ENCODE measurements at places on chromosomes 16 and 17.
A peak's percentile ranks its signal among the peaks of the same experiment; 100 is the strongest.

DNA sequence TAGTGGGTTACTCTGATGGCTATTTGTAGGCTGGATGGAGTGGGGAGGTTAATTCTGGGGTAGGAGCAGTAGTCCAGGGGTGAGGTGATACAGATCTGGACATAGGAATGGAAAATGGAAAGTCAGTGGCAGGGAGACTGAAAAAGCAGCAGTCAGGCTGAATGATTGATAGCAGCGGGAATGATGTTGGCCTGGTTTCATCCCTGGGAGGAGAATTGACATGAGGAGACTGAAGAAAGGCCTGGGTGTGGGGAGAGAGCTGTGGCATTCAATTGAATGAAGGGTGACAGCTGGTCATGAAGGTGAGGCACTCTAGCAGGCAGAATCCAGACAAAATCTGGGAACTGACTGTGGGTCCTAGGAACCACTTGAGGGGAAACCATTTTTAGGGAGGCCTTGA, 34.7 kb upstream of the CLEC18A start:
- no peak for DNase-seq

DNA sequence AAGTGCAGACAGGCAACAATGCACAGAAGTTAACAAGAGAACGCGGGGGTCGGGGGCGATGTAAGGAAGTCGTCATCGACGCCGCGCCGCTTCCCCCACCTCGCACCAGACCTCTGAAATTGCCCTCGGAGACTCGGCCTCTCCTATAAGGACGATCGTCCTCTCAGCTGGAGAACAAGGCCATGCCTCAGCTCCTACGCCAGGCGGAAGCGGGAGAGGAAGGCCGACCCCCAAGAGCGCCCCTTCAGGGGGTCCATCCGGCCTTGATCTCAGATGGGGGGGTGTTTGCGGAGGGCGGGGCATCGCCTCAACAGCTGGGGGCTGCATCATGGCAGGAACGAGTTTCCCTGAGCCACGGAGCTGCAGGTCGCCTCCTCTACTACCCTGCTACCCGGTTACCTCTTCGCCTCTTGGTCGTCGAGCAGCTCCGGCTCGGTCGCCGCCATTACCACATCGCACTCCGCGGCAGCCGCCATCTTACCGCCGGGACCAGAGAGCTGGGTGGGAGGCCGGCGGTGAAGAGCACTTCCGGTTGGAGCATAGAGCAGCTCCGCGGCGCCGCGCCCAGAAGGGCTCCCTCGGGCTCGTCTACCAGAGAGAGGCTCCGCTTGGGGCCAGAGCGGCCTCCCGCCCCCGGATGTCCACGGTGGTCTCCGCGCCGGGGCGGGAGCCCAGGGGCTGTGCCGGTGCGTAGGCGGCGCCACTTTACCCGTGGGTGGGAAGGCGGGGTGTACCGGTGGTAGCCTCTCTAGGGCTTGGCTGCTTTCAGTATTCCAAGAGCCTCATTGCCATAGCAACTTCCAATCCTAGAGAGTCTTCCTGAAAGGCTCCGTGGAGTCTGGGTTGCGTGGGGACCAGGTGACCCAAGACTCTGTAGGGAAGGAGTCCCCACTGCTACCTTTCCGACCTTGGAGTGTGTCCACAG, at the start of gene DNAJC7:
Gene DNAJC7, minus strand, starts transcription at position 499 of the 925 bp plus-strand sequence. Its CDS starts 23 bp downstream, at position 476.
- DNase-seq: peak; percentile 90

- DNase-seq: peak; percentile 88
Observed at GRCh38 chr17:34637548-34638525, 58.5 kb downstream of the TMEM132E start.

DNA sequence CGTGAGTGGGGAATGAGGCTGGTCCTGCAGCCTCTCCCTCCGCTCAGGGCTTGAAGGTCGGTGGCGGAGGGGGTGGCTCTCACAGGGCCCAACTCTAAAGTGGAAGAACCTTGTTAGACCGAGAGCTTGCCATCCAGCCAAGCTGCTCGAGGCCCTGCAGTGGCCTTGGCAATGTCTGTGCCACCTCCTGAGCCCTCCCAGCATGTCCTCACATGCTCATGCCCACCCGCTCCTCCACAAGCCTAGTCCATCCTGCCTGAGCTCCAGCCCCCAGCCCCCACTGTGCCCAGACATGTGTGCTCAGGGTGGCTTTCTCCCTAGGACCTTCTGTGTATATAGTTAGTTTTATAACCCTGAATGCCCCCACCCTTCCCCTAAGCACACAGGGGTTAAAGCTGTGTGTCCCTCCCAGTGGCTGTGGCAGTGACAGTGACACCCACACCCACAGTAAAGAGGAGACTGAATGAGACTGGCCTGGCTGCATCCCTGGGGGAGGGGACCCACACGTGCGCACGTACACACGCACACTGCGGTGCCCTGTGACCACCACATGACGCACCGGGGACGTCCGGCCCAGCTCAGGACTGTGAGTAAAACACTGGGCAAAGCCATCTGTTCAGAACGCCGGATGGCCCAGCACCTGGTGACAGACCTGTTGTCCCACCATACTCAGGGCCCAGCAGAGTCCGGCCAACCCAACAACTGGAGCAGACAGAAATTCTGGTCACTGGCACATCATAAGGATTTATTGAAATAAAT, 15.6 kb downstream of the PDK2 start:
- DNase-seq: no peak

- peak; percentile 82 for DNase-seq
Observed at GRCh38 chr17:75845058-75845711, 981 bp upstream of the UNC13D start.

- no peak for DNase-seq
Observed at GRCh38 chr16:1333854-1334700, 632 bp downstream of the BAIAP3 start.

GRCh38 chr17:1511756-1512321, 4.6 kb downstream of the INPP5K start:
- DNase-seq: no peak

DNA sequence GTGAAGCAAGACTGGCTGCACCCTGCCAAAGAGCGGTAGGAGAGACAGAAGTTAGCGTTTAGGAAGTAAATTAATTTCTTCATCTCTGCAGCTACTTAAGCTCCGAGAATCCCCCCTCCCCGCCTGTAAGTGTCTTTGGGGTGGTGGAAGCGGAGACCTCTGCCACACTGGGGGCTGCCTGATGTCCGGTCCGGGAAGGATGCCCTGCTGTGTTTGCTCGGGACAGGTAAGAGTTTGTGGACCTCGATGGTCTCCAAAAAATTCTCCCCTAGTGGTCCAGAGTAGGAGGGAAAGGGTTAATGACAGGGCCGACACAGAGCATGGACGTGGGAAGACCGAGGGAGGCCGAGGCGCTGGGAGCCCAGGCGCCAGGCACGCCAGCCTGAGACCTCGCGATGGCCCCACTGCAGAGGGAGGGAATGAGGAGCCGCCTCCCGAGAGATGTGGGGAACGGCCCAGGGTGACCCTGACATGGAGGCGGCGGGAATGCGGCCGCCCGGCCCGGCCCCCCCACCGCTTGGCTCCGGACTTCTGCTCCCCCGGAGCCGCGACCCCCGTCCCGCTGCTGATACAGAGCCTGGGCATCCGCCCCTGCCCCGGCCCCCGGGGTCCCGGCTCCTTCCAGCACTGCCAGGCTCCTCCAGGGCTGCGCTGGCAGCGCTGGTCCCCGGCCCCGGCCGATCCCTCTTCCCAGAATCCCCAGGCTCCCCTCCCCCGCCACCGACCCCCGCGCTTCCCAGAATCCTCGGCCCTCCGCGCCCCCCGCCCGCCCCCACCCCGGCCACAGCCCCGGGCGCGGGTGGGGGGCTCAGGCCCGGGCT, 680 bp downstream of the ZNF629 start:
- DNase-seq: no peak

GRCh38 chr17:67293251-67294203, 48.5 kb upstream of the HELZ start:
- DNase-seq: peak; percentile 77

DNA sequence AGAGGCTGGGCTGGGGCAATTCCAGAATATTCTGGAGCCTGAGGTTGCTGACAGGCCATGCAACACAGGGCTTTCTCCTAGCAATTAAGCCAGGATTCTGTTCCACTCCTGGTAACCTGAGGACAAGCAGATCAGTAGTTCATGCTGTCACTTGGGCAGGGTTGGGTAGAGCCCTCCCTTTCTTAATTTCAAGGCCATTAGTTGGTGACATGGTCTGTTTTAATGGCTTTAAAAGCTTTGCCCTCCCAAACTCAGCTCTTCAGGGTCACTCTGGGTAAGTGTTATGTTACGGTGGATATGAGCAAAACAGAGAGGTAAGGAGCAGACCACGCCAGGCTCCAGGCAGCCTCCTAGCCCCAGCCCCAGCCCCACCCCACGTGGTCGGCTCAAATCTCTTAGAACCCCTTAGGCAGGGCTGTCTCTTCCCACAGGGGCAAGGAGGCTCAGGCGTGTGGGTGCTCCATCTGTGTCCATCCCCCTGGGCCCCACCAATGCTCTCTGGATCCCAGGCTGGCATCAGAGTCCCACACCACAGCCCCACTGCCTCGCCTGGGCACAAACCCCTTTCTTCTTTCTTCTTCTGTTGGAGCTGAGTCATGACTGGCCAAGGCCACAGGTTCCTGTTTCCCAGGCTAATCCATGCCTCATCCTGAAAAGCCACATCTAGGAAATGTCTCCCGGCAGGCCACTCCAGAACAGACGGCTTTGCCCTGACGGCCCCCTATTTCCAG, 27.5 kb downstream of the CEP295NL start:
- no peak for DNase-seq

GRCh38 chr17:19418251-19418992, 7.4 kb downstream of the RNF112 start:
- DNase-seq: peak; percentile 34

GRCh38 chr17:30790279-30790678, 34.2 kb downstream of the CRLF3 start:
- DNase-seq: no peak

GRCh38 chr16:4362476-4363135, 9.0 kb upstream of the VASN start:
- no peak for DNase-seq

GRCh38 chr16:1379304-1380076, 27.8 kb downstream of the GNPTG start:
- peak; percentile 84 for DNase-seq

GRCh38 chr16:813204-813915, 12.8 kb upstream of the GNG13 start:
- peak; percentile 81 for DNase-seq

GRCh38 chr17:74654742-74655141, 31.2 kb upstream of the CD300E start:
- no peak for DNase-seq

DNA sequence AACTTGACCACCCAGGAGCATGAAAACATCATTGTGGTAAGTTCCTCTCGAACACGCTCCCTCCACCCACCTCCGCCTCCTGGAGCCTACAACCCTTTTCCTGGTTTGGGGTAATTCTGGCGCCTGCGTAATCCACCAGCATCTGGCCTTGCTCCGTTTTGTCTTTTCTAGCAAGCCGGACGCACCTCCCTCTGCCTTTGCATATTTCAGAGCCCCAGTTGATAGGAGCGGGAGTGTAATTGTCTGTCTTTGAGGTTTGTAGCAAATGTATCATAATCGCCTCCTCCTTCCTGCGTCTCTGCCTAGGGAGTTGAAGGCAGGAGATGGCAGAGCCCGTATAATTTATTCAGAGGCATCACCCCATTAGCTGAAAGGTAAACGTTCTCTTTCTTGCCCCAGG, 121.3 kb upstream of the PLCG2 start:
- DNase-seq: no peak

DNA sequence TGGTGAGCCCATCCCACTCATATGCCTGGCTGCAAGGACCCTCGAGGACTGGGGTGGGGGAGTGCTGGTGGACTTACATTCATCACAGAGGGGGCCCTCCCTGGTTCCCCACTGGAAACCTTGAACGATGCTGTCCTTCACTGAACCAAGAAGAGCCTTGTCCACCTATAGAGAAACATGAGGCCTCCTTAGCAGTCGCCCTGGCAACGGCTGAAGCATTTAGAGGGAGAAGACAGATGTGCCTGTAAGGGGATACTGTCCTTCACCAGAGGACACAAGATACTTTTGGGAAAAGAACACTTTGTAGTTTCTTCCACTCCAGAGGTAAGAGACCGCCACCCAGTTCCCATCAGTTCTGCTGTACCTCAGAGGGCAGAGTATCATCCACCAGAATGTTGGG, 6.5 kb downstream of the HIGD1B start:
- no peak for DNase-seq

- DNase-seq: no peak
Observed at GRCh38 chr17:6657633-6658287, 6.2 kb downstream of the C17orf100 start.

- peak; percentile 89 for DNase-seq
Observed at GRCh38 chr16:28309811-28310311, 17.5 kb downstream of the SBK1 start.

DNA sequence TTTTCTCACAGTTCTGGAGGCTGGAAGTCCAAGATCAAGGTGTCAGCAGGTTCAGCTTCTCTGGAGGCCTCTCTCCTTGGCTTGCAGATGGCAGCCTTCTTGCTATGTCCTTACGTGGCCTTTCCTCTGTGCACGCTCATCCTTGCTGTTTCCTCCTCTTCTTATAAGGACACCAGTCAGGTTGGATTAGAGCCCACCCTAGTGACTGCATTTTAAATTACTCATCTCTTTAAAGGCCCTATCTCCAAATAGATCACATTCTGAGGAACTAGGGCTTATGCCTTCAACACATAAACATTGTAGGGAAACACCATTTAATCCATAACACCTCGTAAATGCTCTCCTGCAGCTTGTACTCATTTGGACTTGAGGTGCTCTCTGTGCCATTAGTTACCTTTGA, 36.3 kb downstream of the DHRS7C start:
- DNase-seq: no peak

- DNase-seq: peak; percentile 85
Observed at GRCh38 chr17:51261024-51261963, 948 bp downstream of the UTP18 start.

- DNase-seq: peak; percentile 90
Observed at GRCh38 chr17:80252871-80253270, 7.8 kb upstream of the RNF213 start.

Measured in stimulated activated CD8-positive, alpha-beta memory T cell treated with anti-CD3 and anti-CD28 coated beads, Interleukin-4, amount 100 ng/mL, for 48 hours (primary cell).